Karpas-422 (cell line): ENCODE measurements at places on chromosomes 16 and 17. TPM values are rescaled to one million over a fixed set of nuclear protein-coding genes. Genes with fewer than 3 reads are reported as not detected.

- H3K4me1 ChIP-seq = no peaks in the 10 kb centered on the region
- no peak overlapping the region for H3K4me3 ChIP-seq
These were observed 18.3 kb upstream of the CACNG4 start for GRCh38 chr17:66946251-66946650.

DNA sequence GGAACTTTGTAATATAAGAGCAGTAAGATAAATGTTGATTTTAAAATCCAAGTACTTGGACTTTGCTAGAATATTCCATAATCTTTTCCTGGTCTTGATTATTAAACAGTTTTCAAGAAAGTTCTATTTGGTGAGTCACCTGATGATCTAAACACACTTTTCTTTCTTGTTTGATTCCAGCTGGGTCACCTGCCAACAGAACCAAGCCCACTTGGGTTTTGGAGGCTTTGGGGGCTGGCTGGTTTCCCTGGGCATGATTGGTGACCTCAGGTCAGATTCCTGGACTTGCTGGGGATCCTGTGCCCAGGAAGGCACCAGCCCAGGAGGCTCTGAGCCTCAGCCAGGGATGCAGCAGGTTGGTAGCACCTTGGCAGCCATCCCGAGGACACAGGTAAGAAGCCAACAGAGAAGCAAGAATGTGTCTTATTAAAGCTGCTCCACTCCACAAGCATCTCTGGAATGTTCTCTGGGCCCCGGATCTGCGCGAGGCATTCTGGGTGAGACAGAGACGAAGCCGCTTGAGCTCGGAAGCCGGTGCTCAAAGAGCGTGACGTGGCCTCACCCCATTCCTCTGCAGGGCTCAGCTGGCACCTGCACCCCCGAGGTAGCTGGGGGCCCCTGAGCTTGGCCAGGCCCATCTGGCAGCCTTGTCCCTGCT lies 3.1 kb upstream of the TEX19 start:
- DNase-seq = no peak
- H3K27ac ChIP-seq = no peak overlapping the region
- H3K4me3 ChIP-seq = no peak overlapping the region
- no peaks in the 10 kb centered on the region for H3K36me3 ChIP-seq
- H3K27me3 ChIP-seq = no peaks in the 10 kb centered on the region
- H3K4me1 ChIP-seq = peaks cover 15% of the 10 kb centered on the region

Gene TRPV3
- 0.87 and 1.4 TPM in 2 replicates for total RNA-seq

DNA sequence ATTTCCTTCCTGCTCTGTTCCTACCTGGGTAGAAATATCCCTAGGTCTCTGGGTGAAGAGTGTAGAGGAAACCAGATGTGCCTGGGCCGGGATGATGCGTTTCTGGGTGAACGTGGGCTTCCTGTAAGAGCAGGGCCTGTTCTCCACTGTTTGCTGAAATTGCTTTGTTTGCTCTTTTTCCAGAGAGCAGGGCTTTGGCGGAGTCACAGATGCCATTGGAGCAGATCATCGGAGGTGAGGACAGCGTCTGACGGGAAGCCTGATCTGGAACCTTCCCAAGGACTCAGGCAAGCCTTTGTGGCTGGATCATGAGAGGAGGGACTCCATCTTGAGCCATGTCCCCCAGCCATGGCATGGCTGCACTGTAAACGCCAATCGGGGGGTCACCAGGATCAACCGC lies 15.4 kb downstream of the DHODH start:
- no peaks in the 10 kb centered on the region for H3K4me1 ChIP-seq
- H3K27me3 ChIP-seq = no peaks in the 10 kb centered on the region
- H3K27ac ChIP-seq = no peak overlapping the region

DNA sequence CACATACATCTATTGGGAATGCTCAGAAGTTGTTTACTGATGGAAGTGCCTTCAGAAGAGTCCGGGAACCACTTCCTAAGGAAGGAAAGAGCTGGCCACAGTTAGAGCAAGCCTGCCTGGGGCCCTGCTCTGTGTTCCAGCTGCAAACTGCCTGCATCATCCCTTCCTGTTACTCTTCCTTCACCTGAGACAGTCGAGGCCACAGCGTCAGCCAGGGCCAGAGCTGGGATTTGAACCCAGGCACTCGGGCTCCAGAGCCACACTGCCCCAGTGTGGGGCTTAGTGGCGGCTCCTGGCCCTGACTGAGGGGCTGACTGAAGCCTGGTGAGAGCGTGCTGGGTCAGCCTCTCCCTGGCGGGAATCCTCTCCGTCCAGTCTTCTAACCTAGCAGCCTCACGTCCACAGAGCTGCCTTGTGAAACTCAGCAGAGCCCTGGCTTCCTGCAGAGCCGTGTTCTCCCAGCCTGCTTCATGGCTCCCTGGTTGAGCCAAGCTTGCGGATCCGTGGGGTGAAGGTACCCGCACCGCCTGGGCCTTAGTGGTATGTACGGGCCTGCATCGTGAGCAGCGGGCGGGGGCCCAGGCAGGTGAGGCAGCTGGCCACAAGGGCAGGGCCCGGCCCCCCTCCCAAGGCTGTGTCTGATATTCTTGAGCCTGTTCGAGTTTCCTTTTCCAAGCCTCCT lies 4.6 kb upstream of the C17orf99 start:
- no peak for DNase-seq
- H3K27ac ChIP-seq = no peak overlapping the region
- peaks cover 13% of the 10 kb centered on the region for H3K4me1 ChIP-seq
- no peaks in the 10 kb centered on the region for H3K27me3 ChIP-seq
- peaks cover 9% of the 10 kb centered on the region for H3K36me3 ChIP-seq

Gene KRTAP4-2
- not detected in 2 replicates for total RNA-seq

Gene PER1
- 12.7 and 24.0 TPM in 2 replicates for total RNA-seq

GRCh38 chr16:85687651-85688471 lies 893 bp downstream of the GINS2 start:
- no peak for DNase-seq
- H3K27ac ChIP-seq = no peak overlapping the region
- H3K4me3 ChIP-seq = peak overlapping the region; percentile 89

DNA sequence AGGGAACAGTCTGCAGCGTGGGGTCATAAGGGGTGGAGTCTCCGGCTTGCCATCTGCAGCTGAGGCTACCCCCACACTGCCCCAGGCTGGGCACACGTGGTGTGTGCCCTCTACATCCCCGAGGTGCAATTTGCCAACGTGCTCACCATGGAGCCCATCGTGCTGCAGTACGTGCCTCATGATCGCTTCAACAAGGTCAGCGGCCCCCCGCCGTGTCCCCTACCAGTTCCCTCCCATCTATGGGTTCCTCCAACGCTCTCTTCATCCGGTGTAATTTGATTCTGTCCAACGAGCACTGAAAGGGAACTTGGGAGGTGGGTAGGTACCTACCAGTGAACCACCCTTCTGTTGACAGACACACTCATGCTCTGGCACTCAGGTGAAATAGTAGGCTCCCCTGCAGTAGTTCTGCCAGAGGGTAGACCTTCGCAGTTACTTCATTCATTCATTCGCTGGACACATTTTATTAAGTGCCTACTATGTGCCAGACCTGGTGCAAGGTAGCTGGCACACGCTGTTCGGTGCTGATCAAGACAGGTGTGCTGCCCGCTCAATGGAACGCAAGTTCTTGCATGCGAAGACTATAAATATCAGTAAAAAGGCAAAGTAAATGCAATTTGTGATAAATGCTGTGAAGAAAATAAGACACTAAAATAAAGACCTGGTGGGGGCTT lies 2.7 kb downstream of the MLLT6 start:
- no peak overlapping the region for H3K4me3 ChIP-seq
- H3K27ac ChIP-seq = no peak overlapping the region

DNA sequence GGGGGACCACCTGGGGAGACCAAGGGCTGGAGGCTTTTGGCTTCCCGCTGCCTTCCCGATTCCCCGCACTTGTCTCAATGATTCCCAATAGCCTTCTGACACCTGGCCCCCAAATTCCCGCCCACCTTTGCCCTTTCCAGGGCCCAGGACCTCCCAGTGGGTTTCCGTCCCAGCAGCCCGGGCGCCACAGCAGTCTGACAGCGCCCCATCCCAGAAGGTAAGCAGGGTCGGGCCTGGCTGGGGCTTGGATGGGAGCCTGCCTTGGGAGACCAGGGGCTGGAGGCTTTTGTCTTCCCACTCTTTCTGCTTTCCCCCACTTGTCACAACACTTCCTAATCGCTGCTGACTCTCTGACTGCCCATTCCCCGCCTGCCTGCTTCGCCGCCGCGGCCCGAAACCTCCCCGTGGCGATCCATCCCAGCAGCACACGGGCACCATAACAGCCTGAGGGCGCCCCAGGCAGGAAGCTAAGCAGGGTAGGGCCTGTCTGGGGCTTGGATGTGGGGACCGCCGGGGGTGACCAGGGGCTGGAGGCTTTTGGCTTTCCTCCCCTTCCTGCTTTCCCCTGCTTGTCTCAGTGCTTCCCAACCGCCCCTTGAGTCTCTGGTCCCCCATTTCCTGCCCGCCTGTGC lies 2289.3 kb downstream of the TP53TG3F start:
- H3K4me1 ChIP-seq = no peaks in the 10 kb centered on the region
- no peak overlapping the region for H3K4me3 ChIP-seq
- no peak overlapping the region for H3K27ac ChIP-seq
- H3K27me3 ChIP-seq = no peaks in the 10 kb centered on the region
- no peak for DNase-seq

DNA sequence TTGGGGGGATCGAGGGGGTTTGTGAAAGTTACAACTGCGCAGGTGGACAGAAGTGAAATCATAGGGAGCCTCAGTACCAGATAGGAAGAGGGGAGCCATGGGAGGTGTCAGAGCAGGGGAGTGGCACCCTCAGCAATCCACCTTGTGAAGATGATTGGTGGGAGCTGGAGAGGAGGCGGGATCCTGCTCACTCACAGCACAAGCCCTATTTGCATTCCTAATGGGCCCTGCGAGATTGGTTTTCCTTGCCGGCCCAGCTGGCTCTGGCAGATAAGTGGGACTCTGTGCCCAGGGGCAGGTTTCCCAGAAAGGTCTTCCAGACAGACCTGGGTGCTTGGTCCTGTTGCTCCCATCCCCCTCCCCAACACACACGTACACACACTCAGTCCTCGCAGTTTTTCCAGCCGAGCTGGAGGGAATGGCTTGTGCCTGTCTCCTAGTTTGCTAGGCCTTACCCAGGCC lies 9.4 kb downstream of the WNT3 start:
- peak; percentile 61 for DNase-seq
- H3K36me3 ChIP-seq = no peaks in the 10 kb centered on the region
- H3K4me1 ChIP-seq = no peaks in the 10 kb centered on the region
- no peak overlapping the region for H3K4me3 ChIP-seq

GRCh38 chr17:57808882-57809281 lies 41.0 kb downstream of the MRPS23 start:
- no peak overlapping the region for H3K4me3 ChIP-seq
- no peak overlapping the region for H3K27ac ChIP-seq
- H3K4me1 ChIP-seq = peaks cover 7% of the 10 kb centered on the region
- H3K36me3 ChIP-seq = no peaks in the 10 kb centered on the region
- no peaks in the 10 kb centered on the region for H3K27me3 ChIP-seq

Gene CRYM
- total RNA-seq = 6.8 and 7.1 TPM in 2 replicates

GRCh38 chr17:37138571-37139120 lies 189.9 kb downstream of the AATF start:
- H3K4me1 ChIP-seq = peaks cover 5% of the 10 kb centered on the region
- no peak overlapping the region for H3K4me3 ChIP-seq
- DNase-seq = no peak
- no peak overlapping the region for H3K27ac ChIP-seq
- H3K36me3 ChIP-seq = peaks cover 16% of the 10 kb centered on the region; the same call in 1 of the 2 replicates

GRCh38 chr16:29007730-29008593 lies 23.1 kb downstream of the LAT start:
- H3K27ac ChIP-seq = no peak overlapping the region
- no peaks in the 10 kb centered on the region for H3K4me1 ChIP-seq
- H3K27me3 ChIP-seq = no peaks in the 10 kb centered on the region
- no peak for DNase-seq

Gene OTOP2
- total RNA-seq = not detected in 2 replicates
